ENCODE measurements at places on chromosomes 1 and 21. TPM values are rescaled to one million over a fixed set of nuclear protein-coding genes. Genes with fewer than 3 reads are reported as not detected.

DNA sequence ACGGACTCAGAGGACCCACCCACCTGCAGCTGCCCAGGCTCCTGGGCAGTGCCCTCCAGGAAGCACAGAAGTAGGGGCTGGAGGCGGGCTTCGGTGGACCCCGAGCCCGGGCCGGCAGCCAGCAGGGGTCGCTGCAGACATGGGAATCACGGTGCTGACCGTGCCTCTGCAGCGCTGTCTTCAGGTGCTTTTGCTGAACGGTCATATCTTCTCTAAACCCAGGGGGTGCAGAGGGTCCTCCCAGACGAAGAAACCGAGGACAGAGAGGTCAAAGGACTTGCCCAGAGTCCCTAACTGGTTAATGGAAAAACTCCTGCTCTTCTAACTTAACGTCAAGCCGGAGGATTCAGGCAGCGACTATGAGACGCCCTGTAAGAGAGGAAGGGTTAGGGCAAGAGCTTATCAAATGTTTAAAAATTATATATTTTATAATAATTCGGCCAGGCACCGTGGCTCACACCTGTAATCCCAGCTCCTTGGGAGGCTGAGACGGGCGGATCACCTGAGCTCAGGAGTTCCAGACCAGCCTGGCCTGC, 21.5 kb upstream of the LEFTY2 start:
- no peak for DNase-seq

- DNase-seq, result no peak
Observed at GRCh38 chr1:115969509-115969908, 6.8 kb upstream of the SLC22A15 start.

The KCNT2 gene
- polyA plus RNA-seq, result 9.7 TPM

The PLA2G2C gene
- polyA plus RNA-seq, result not detected

The HTR6 gene
- polyA plus RNA-seq, result 2.5 TPM

- DNase-seq, result no peak
Observed at GRCh38 chr1:207064561-207064960, 11.5 kb downstream of the PFKFB2 start.

DNA sequence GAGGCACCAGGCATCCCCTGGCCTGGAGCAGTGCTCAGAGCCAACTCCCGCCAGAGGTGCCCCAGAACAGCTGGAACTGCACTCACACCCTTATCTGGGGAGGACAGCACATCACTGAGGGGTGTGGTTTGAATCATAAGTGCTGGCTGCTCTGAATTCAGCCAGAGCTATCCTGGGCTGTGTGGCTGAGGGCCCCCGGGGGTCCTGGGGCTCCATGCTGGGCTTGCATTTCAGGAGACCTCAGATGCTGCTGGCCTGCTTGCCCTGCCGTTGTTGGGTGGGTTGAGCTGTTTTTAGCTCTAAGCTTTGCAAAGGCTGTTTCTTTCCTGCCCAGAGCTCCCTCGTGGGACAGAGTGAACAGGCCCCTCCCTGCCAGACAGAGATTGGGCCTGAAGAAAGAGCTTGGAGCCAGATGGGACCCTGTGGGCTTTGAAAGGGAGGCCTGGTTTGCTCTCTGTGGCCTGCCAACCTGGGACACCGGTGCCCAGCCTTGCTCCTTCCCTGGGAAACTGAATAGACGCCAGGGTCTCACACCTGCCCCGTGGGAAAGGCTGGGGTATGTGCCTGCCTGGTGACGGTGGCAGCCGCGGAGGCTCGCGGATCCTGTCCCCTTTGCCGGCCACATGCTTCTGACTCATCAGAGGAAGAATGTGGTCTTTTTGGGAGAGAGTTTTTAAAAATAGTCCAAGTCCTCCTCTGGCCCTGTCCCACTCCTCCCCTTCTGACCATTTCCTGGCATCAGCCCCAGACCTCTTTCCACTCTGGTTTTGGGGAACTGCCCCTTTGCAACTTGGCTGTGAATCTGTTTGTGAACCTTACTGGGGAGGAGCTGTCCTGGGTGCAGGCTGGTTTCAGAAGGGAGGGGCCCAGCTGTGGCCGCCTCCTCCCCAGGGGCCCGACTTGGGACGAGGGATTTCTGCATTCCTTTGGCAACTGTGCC, 30.0 kb downstream of the ARHGEF10L start:
- no peak for DNase-seq

DNA sequence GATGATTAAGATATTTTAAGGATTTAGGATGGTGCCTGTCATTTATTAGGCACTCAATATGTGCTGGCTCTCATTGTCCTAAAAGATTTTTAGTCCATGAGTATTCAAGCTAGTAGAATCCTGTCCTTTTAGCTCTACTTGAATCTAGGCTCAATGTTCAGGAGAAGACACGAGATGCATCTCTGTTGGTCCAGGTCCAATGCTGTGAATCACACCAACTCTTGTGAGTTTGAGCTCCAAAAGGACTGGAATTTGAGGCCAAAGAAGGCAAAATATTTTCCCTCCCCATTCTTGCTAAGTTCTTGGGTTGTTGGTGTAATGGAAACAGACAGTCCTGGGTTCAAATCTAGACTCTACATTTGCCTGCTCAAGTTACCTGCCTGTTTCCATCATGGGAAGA, 1.4 kb upstream of the PODN start:
- DNase-seq, result no peak

The CLCA2 gene
- polyA plus RNA-seq, result not detected

The ADORA1 gene
- 8.7 TPM for polyA plus RNA-seq

GRCh38 chr1:205013683-205014367, 29.2 kb upstream of the CNTN2 start:
- no peak for DNase-seq

- DNase-seq, result no peak
Observed at GRCh38 chr1:12554521-12555305, 63.3 kb downstream of the DHRS3 start.

DNA sequence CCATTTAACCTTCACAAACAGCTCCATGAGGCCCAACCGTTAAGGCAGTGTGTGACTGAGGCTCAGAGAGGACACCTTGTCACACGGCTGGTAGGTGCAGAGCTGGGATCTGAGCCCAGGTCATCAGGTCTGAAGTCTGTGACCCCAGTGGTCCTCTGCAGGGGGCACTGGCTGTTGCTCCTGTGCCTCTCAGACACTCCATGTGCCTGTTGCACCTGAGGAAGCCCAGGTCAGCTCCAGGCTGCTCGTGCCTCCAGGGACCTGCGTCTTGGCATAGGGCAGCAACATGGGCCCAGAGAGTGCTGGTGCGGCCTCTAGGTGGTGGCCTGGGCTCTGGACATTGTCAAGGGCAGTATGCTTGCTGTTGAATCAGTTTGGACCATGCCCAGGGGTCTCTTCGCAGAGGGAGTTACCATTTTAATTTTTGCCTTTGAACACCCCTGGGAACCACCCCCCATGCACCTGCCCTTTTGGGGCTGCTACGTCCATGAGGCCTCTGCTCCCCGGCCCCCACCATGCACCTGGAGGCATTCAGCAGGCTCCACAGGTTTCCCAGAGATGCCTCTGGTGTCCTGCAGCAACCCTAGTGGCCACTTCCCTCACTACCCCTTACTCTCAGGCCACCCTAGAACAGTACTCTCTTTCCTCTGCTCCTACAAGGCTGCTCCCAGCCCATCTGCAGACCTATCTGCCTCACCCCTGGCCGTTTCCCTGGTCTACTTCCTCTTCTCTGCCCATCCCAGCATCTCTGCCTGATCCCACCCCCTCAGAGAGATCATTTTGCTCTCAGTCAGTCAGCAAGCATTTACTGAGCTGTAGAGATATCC, 25.2 kb upstream of the EPS8L3 start:
- DNase-seq, result no peak

- DNase-seq, result no peak
Observed at GRCh38 chr1:107531065-107531908, 390.4 kb downstream of the NTNG1 start.

- DNase-seq, result no peak
Observed at GRCh38 chr1:174968750-174969244, 30.9 kb upstream of the CACYBP start.

- no peak for DNase-seq
Observed at GRCh38 chr1:25349606-25350005, 11.5 kb downstream of the TMEM50A start.

The KLHDC8A gene
- polyA plus RNA-seq, result 2.2 TPM

DNA sequence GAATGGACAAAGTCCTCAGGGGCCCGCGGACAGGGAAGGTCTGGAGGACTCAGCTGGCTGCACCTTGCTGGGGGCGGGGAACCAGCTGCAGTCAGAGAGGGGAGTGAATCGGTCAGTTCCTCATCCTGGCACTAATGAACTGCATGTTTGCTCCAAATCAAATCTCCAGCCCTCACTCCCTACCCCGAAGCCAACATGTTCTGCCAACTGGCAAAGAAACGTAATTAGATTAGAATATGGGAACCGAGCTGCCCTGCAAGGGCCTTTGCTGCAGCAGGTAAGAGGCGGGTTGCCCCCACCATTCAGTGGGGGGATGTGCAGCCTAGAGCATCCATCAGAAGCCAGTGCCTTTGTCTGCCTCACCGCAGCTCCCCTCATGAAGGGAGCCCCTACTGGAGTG, 121.1 kb downstream of the AJAP1 start:
- no peak for DNase-seq

DNA sequence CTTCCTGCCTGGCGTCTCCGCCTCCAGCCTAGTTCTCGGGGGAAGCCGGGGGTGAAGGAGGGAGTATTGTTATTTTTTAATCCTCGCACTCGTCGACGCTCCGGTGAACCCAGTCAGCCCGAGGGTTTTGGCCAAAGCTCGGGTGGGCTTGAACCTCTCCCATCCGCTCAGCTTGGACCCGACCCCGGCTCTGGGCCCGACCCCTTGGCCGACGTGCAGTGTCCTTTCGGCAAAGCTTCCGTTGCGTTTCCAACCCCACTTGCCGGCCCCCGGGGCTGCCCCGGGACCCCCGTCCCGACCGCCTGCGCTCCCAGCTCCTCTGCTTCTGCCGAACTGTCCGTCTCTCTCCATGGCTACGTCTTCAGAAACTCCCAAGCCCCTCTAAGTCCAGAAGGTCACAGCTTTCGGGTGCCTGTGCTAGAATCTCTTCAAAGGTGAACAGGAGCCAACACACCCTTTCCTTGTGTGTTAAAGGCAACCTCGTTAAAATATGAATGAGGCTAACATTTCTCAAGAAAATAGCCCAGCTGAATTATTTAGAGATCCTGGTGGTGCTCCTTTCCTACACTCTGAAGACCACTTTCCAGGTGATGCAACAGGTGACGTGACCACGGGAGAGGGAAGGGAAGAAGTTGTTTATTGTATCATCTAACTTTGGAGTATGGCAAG, 647 bp downstream of the DESI2 start:
- DNase-seq, result no peak

The TNFRSF18 gene
- polyA plus RNA-seq, result 0.31 TPM

- DNase-seq, result no peak
Observed at GRCh38 chr1:179968994-179969919, 14.6 kb downstream of the CEP350 start.

The TSPAN1 gene
- polyA plus RNA-seq, result 91.5 TPM

The RASAL2 gene
- polyA plus RNA-seq, result 24.7 TPM

DNA sequence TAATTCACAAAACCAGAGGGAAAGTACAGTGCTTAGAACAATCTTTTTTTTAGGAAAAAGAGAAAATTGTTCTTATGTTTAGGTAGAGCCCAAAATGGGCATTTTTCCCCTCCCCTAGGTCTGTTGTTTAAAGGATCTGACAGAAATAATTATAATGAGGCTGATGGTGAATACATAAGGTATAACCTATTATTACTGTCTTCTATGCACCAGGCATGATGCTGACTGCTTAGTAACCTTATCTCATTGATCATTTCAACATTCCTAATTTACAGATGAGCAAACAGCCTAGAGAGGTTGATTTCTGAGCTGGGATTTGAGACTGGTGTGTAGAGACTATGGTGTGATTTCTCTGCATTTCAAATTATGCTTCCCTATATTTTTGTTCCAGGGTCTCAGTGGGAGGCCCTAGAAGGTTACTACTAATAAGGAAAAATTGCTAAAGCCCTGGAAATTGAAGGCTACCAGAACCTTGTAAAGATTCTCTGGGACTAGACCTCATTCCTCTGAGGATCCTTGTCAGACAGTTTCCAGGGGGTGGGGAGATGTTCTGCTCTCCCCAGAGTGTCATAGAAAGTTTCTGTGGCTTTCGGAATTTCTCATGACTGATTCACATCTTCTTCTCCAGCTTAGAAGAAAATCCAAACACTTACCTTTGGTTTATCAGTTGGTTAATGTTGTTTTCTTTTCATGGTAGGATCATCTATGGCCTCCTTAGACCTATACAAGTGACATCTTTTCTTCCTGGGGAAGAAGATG, 44.9 kb downstream of the ROR1 start:
- DNase-seq, result no peak

The TCHHL1 gene
- not detected for polyA plus RNA-seq

DNA sequence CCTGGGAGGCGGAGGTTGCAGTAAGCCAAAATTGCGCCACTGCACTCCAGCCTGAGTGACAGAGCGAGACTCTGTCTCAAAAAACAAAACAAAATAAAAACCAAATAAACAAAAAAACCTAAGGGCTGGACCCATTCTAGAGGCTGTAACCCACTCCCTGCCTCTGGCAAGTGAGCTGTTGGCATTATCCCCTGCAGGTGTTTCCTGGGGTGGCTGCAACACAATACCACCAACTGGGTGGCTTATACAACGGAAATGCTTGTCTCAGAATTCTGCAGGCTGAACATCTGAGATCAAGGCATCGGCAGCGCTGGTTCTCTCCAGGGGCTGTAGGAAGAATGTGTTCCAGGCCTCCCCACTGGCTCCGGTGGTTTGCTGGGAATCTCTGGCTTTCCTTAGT, 15.2 kb downstream of the LRRC38 start:
- no peak for DNase-seq

The CRYBG2 gene
- polyA plus RNA-seq, result 0.93 TPM

The TENT5C gene
- polyA plus RNA-seq, result 4.1 TPM

DNA sequence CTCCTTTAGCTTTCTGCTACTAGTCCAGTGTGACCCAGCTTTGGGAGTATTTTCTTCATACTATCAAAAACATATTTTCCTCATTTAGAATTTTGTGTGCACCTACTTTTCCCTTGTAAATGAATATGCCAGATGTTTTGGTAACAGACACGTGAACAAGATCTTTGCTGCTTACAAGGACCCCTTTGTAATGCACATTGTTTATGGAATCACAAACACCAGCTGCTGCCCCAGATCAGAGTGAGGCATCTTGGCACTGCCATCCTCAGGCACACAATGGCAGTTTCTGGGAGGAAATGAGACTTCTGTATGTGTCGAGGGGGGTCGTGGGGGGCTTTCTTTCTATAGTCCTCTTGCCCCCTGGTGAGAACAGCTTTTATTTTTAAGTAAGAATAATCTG, 115.7 kb downstream of the RGL1 start:
- DNase-seq, result no peak

GRCh38 chr1:158185770-158186169, 5.1 kb downstream of the CD1D start:
- DNase-seq, result no peak

DNA sequence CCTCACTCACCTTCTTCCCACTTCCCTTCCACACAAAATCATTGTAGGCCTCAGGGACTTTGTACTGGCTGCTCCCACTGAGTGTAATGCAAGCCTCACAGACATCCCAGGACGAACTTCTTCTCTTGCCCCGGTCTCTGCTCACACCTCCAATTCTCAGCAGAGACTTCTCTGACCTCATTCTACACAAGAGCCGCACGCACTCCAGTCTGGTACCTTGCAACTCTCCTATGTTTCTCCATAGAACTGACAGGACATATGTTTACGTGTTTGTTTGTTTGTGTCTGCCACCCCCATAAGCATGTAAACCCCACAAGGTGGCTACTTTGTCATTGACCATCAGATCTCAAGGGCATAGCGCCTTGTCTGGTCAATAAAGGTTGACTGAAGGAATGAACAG, 350.8 kb downstream of the AJAP1 start:
- DNase-seq, result no peak

The IGSF3 gene
- 28.6 TPM for polyA plus RNA-seq
